ENCODE measurements at places on chromosomes 11 and 22. TPM values are rescaled to one million over a fixed set of nuclear protein-coding genes. Genes with fewer than 3 reads are reported as not detected.

The LRRC4C gene
- not detected for total RNA-seq

GRCh38 chr11:118953265-118953664, 2.8 kb upstream of the UPK2 start:
- no peak for DNase-seq

- peak; percentile 72 for DNase-seq
Observed at GRCh38 chr22:28829358-28830181, 29.2 kb upstream of the XBP1 start.

The C11orf65 gene
- total RNA-seq, result not detected

- no peak for DNase-seq
Observed at GRCh38 chr22:20380486-20380885, 13.5 kb upstream of the ZNF74 start.

- no peak for DNase-seq
Observed at GRCh38 chr22:40385036-40385782, 14.8 kb downstream of the SGSM3 start.

DNA sequence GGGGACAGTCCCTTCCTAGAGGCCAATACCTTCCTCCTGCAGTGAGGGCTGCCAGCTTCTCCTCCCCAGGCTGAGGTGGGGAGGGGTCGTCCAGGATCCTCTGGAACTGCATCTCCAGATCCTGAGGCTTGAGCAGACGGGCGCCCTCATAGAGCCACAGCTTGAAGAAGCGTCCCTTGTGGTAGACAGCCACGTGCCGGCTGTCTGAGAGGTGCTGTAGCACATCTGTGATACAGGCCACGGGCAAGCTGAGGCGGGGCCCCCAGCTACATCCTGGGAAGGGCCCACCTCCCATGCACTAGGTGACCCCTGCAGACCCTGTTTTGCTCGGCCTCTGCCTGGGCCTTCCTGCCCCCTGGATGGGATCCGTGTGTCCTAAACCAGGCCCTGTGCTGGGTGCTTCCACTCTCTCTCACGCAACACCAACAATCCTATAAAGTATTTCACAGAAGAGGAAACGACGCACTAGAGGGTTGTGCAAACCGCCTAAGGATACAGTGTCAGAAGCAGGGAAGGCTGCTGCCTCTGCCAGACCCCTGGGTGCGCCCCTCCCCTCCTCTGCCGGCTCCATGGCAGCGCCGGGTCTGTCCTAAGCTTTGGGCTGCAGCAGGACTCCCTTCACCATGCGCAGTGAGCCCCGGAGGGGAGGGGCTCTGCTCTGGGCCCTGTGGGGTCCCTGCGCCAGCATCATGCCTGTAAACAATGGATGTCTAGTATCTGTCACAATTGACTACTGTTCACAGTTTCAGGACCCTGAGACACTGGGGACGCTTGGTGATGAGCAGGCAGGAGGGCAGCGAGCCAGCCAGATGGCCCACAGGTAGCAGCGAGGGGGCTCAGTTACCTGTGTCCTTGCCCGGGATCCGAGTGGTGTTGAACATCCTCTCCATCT, 4.5 kb downstream of the CPT1B start:
- DNase-seq, result no peak
